Activated T-helper 1 cell treated with anti-CD3 and anti-CD28 coated beads, Interleukin-2, amount 50 U/mL, for 16 hours (primary cell): ENCODE measurements at places on chromosomes 2 and 18.

GRCh38 chr2:20150806-20151571 lies 73.9 kb downstream of the SDC1 start:
- no peak for DNase-seq

- DNase-seq, result no peak
Measured at GRCh38 chr2:234835738-234836137, 116.1 kb upstream of the SH3BP4 start.

GRCh38 chr18:79596446-79597175 lies 83.0 kb upstream of the CTDP1 start:
- no peak for DNase-seq

- no peak for DNase-seq
Measured at GRCh38 chr2:72893594-72894319, 6.5 kb downstream of the SPR start.

DNA sequence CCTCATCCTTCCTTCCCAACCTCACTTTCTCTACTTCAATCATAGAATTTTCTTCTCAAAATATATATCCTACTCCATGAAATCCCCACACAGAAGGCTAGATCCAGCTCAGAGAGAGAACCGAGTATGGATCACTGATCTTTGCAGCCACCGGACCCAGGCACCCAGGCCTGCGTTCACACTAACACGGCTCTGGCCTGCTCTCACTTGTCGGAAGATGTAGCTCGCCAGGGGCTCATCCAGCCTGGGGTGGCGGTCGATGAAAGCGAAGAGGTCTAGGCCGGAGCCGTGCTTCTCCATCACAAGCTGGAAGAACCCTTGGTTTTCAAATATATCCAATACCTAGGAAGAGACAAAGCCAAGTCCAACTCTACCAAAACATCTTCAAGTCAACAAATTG lies 12.7 kb upstream of the MTERF4 start:
- DNase-seq, result no peak

- DNase-seq, result no peak
Measured at GRCh38 chr2:134189009-134189720, 64.7 kb upstream of the MGAT5 start.

- no peak for DNase-seq
Measured at GRCh38 chr2:11144738-11145079, 10.6 kb upstream of the SLC66A3 start.

DNA sequence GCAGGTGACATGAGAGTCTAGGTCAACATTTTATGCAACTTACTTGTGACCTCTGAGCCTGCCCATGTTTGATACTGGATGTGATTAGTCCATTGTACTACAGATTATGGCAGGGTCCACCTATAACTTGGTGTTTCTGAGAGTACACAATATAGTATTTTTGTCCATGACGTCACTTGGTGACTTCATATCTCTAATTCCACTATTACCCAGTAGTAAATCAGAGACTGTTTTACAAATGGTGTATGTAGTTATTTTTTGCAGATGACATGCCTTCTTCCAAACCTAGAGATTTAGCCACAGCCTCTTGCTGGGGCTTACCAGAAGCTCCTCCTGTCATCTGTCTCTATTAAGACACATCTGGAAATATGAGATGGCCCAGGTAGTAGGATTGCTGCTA lies 24.6 kb upstream of the TMX3 start:
- DNase-seq, result no peak

GRCh38 chr2:160411167-160411566 lies 82.4 kb downstream of the RBMS1 start:
- DNase-seq, result no peak

GRCh38 chr2:238563551-238563950 lies 136.8 kb downstream of the ASB1 start:
- DNase-seq, result no peak
